ENCODE measurements at places on chromosomes 6 and 20.

GRCh38 chr6:6412221-6412620 lies 91.8 kb upstream of the F13A1 start:
- no peak for DNase-seq

- DNase-seq, result peak; percentile 81
These were observed 14.1 kb upstream of the TENT5A start for GRCh38 chr6:81766482-81767069.

DNA sequence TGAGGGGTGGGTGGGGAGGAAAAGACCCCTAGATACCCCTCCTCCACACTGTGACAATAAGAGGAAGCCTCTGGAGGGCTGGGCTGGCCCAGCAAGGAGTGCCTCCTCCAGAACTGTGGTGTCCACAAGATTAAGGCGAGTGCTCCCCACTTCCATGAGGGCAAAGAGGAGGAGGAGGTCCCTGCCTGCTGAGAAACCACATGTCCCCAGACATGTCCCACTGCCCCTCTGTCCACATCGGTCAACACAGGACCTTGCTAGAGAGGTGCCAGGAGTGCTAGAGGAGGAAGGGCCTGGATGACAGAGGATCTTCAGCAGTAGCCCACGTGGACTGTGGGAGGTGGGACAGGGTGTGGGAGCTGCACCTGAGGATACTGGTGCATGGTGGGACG lies 3.1 kb downstream of the RAET1G start:
- no peak for DNase-seq

DNA sequence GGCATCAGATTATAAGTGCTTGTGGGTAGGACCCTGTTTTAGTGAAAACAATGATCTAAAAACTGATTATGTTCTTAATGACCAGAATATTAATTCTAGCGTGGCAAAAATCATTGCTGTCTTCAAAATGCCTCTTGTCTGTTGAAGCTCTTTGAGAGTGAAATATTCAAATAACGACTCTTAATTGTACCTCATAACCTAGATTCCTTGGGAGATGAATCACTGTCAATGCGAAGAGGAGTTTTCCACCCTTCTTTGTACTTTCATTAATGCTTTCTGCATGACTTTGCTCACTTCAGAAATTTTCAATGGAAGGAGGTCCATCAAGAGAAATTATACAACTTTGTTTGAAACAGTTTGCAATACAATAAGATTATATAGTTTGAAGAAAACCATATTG lies 71.5 kb downstream of the CRYBG1 start:
- DNase-seq, result no peak

- no peak for DNase-seq
These were observed 47.7 kb downstream of the ATXN1 start for GRCh38 chr6:16713597-16713996.

Measured in AG04449 (cell line).